HT-29 (cell line): ENCODE measurements at places on chromosomes 5 and 9.

- DNase-seq: no peak
Observed at GRCh38 chr5:176899946-176900779, 1.0 kb upstream of the HK3 start.

DNA sequence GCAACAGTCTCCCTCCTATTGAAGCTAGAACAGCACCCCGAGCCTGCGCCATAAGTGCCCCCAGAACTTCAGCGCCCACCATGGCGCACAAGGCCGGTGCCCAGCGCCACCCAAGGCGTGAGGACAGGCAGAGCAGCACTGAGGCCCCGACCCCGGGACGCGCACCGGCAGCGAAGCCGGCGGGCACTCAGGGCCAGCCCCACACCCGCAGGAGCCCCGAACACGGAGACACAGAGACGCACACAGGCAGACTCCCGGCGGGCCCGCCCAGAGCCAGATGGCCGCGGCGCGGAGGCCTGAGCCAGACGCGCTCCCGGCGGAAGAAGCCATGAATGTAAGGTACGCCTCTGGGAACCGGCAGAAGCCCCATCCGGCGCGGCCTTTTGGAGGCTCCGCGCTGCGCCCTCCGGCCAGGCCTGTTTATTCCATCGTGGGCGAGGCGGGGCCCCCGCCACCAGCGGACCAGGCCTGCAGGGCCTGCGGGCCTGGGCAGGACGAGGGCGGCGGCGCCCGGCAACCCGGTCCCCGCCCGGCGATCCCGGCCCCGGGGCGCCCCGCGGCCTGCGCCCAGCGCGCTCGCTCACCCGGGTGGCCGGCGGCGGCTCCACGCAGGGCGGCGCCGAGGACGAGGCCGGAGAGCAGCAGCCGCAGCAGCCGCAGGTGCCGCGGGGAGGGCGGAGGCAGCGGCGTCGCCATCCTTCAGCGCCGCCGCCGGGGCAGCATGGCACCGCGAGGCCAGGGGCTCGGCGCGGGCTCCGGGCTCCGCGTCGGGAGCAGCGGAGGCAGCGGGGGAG, 486 bp downstream of the NPDC1 start:
- DNase-seq: no peak

GRCh38 chr5:53083927-53084326, 25.6 kb downstream of the MOCS2 start:
- no peak for DNase-seq

DNA sequence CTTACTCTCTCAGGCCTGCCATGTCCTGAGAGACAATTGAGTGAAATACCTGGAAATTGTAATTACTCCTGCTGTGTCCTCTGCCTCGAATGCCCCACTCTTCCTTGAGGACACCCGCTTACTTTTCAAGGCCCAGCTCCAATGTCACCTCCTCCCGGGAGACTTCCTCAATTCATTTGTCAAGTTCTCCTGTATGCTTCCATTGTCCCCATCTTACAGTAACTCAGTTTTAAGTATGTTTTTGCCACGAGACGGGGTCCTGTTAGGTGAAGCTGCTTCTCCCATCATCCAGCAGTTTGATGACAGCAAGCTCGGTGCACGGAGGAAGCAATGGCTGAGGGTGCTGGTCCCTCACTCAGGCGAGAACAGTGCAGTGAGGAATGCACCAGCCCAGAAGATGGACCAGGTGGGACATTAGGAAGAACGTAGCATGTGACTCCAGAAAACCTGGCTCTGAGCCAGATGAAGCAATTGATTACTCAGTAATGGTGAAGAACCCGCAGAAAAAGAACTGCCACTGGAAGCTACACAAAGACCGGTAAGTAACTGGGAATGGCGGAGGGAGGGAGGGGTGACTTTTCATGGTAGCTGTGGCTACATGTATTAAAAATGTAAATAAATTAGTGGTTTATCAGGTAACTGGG, 274.8 kb downstream of the DENND1A start:
- no peak for DNase-seq

GRCh38 chr5:95864456-95864855, 41.9 kb upstream of the GLRX start:
- DNase-seq: peak; percentile 24

- no peak for DNase-seq
Observed at GRCh38 chr9:135677641-135678168, 14.6 kb downstream of the LCN9 start.

GRCh38 chr5:177980743-177981151, 15.3 kb downstream of the PROP1 start:
- DNase-seq: no peak

- DNase-seq: no peak
Observed at GRCh38 chr5:83179966-83180365, 102.6 kb downstream of the XRCC4 start.

DNA sequence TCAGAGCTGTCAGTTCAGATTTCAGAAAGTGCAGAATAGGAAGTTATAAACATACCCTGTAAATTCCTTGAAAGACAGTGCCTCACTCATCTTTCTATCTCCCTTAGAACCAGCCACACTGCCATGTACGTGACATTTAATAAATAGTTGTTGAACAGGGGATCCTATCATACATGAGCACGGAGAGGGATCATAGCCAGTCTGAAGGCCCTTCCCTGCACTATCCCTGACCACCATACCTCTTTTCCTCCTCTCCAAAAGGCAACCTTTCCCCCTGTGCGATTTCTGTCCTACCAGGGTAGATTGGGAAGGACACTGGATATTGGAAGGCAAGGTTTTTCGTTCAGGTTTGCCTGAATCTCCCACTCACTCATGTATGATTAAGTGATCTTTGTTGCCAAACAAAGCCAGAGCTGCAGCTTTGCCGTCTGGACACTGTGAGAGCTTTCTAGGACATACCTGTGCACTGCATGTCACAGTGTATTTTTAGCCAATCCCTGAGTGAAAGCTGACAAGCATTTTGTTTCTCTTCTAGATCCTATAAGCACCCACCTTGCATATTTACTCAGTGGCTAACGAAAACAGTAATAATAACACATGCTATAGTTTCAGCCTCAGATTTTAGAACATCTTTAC, 986.5 kb upstream of the WWC1 start:
- no peak for DNase-seq

- peak; percentile 87 for DNase-seq
Observed at GRCh38 chr9:100098046-100098886, 534 bp downstream of the ERP44 start.

DNA sequence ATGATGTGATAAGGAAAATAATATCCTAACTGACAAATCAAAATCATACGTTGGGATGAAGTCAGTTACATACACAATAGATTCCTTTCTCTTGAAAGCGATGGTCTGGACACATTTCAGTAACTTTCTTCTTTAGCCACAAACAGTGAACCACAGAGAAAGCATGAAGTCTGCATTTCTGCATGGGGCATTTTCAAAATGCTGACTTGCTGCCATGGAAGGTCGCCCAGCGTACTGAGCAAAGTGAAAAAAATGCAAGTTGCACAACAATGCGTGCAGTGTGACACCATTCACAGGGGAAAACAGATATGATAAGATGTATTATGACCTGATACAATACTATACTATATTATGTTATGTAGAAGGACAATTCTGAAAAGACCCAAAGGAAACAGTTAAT, 146.3 kb downstream of the SNX18 start:
- no peak for DNase-seq

GRCh38 chr5:143892908-143893307, 80.9 kb downstream of the HMHB1 start:
- DNase-seq: no peak

- no peak for DNase-seq
Observed at GRCh38 chr5:32003981-32004380, 170.1 kb downstream of the GOLPH3 start.

DNA sequence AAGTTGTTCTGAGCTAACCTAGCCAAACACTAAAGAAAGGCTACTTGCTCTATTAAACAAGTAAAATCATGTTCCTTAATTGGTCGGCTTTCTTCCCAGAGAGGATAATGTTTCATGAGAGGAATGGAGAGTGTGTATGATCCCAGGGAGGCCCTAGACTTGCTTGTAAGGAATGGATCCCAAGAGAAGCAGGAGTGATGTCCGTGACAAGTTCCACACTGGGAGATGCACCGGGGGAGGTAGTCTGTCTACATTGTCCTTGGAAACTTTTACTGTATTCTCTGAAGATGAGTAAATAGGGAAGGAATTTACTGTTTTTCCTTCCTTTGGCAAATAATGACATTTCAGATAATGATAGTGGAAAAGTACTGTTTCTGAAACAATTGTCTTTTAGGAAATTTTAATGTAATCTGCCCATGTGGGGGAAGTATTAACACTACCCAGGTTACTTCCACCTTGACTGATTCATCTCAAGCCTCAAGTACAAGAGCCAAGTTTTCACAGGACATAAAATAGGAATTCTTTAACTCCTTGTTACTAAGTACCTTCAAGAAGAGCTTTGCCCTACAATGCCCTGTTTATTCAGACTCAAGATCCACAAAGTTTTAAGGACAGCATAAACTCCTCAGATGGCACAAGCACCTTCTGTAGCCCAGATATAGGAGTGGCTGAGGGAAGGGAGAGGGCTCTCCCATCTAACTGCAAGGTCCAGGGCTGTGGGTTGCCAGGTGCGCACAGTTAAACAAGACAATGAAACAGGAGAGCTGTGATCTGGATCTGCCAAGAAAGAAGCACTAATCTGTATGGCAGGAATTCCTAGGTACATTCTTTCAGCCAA, 152.1 kb downstream of the GNA14 start:
- no peak for DNase-seq

GRCh38 chr5:4142842-4143241, 547.2 kb downstream of the IRX1 start:
- no peak for DNase-seq

- peak; percentile 91 for DNase-seq
Observed at GRCh38 chr5:104178829-104179456, 616.4 kb upstream of the NUDT12 start.

DNA sequence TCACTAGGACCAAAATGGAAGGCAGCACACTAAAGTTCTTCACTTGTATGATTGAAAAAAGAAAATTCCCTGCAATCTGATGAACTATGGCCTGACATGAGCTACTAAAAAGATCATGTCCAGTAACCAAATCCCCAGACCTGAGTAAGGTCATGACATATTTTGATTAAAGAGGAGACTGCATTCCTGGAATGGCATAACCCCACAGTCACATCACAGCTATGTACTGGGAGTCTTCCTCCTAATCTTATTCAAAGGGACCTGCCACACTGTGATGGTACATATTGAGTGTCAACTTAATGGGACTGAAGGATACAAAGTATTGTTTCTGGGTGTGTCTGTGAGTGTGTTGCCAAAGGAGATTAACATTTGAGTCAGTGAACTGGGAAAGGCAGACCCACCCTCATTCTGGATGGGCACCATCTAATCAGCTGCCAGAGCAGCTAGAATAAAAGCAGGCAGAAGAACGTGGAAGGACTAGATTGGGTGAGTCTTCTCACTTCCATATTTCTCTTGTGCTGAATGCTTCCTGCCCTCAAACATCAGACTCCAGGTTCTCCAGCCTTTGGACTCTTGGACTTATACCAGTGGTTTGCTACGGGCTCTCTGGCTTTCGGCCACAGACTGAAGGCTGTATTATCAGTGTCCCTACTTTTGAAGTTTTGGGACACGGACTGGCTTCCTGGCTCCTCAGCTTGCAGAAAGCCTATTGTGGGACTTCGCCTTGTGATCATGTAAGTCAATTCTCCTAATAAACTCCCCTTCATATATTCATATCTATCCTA, 345.0 kb downstream of the TMEM38B start:
- no peak for DNase-seq

- DNase-seq: no peak
Observed at GRCh38 chr5:56900395-56900794, 9.0 kb upstream of the SETD9 start.

GRCh38 chr5:81749561-81750307, 1.2 kb downstream of the SSBP2 start:
- DNase-seq: peak; percentile 4

DNA sequence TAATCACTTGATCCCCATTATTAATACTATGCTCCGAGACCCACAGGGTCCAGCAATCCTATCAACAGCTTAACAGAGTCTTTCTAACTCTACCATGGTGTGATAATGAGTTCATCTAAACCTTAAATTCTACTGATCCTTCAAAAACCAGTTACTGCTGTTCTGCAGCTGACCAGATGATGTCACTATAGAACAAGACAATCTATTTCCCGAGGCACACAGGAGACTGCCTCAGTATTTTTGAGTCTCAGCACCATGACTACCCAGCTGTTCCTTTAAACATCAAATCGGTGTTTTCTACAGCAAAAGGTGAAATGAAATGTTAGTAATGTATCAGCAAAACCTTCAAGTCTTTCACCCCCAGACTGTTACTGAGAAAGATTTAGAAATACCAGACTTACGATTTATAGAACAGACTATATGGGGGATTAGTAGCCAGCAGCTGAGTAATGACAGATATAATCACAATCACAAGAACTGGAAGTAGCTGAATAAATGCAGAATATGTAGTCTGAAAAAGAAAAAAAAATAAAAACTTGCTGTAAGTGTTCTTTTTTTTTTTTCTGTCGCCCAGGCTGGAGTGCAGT, 16.9 kb downstream of the DNAJC18 start:
- DNase-seq: peak; percentile 81

DNA sequence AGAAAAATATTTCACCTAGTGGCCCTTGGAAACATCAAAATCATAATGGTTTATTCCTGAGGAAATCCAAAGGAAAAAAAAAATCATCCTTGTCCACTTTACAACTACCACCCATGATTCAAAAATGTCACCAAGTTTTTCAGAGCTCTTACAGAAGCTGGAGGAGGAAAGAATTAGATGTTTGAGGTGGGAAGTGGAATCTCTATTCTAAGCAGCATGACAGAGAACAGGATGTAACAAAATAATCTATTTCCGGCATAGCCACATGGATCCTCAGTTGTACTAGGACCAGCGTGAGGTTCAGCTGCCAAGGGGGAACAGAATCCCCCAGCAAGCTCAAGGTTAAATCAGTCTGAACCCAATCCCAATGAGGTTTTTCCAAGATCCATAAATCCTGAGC, 40.2 kb downstream of the FBXW11 start:
- no peak for DNase-seq

GRCh38 chr5:157610990-157611389, 35.4 kb upstream of the ADAM19 start:
- DNase-seq: no peak

- no peak for DNase-seq
Observed at GRCh38 chr9:708182-708550, 133.3 kb upstream of the DMRT1 start.
